Progenitor cell of endocrine pancreas (in vitro differentiated cells): ENCODE measurements at places on chromosomes 5 and 9. TPM values are rescaled to one million over a fixed set of nuclear protein-coding genes. Genes with fewer than 3 reads are reported as not detected.

DNA sequence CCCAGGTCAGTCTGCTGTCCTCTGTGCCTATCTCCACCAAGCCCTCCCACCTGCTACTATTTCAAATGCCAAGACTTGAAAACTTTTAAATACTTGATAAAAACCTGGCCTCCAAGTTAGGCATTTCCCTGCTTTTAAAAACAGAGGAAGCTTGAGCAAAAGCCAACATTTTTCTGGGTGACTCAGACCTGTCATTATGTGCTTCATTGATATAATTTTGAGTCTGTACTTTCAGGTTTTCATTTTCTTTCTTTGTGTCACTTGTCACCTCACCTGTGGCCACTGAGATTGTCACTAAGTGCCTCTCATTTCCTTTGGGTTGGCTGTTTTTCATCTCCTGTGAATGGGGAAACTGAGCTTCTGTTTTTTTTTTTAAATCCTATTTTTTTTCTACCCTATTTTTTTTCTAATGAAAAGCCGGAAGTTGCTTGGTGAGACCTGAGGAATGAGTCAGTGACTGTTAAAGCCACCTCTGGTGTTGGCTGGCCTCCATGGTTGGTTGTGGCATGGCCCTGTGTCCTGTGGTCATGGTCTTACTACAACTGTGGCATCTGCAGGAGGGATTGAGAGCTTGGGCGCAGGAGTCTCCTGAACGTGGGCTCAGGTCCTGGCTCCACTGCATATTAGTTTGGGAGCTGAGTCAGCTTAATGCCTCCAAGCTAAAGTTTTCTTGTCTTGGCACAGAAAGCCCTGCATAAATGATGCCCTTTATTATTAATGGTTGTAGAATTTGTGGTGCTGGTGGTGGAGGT, 56.7 kb downstream of the ARHGAP26 start:
- DNase-seq, result no peak
- H3K4me3 ChIP-seq, result no peak overlapping the region
- peaks cover 21% of the 10 kb centered on the region for H3K4me1 ChIP-seq
- no peaks in the 10 kb centered on the region for H3K36me3 ChIP-seq
- H3K27ac ChIP-seq, result no peak overlapping the region

DNA sequence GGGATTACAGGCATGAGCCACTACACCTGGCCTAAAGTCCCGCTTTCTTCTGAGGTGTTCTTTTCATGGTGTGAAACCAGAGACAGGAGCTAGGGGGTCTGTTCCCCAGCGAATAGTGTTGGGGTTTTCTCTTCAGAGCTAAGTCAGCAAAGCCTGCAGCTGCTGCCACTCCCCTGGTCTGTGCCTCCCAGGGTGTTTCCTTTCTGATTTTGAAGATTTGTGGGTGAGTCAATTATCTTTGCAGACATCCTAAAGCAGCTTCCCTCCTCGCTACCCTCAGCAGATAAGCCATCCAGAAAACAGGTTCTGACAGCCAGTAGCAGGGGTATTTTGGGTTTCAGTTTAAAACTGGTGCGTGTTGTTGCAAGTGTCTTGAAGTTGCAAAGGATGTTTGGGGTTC, 72.0 kb upstream of the IQGAP2 start:
- peak overlapping the region; percentile 11 for H3K27ac ChIP-seq
- H3K27me3 ChIP-seq, result no peaks in the 10 kb centered on the region
- DNase-seq, result no peak
- H3K4me3 ChIP-seq, result no peak overlapping the region
- H3K4me1 ChIP-seq, result peaks cover 39% of the 10 kb centered on the region
- peaks cover 1% of the 10 kb centered on the region for H3K36me3 ChIP-seq

DNA sequence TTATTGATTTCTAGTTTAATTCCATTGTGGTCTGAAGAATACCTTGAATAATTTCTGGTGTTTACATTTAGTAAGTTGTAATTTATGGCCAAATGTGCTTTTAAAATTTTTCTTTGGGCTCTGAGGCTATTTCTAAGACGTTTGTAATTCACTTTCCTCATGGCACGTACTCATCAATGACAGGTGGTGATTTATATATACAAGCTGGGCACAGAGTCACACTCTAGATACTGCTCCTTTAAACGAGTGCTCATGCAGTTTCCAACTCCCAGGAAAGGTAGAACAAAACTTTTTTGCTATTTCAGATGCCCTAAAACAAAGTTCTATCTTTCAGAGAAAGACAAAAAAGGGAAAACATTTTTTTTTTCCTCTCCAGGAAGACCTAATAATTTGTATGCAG, 146.9 kb downstream of the AUH start:
- no peak overlapping the region for H3K27ac ChIP-seq
- peaks cover 7% of the 10 kb centered on the region for H3K36me3 ChIP-seq
- no peak overlapping the region for H3K4me3 ChIP-seq
- no peaks in the 10 kb centered on the region for H3K27me3 ChIP-seq

GRCh38 chr5:21594566-21594965, 1258.6 kb downstream of the CDH12 start:
- no peak overlapping the region for H3K27ac ChIP-seq
- no peak overlapping the region for H3K4me3 ChIP-seq
- no peaks in the 10 kb centered on the region for H3K27me3 ChIP-seq
- no peaks in the 10 kb centered on the region for H3K36me3 ChIP-seq

GRCh38 chr5:150413176-150413901, 629 bp upstream of the CD74 start:
- H3K4me3 ChIP-seq, result no peak overlapping the region
- H3K36me3 ChIP-seq, result no peaks in the 10 kb centered on the region
- peaks cover 21% of the 10 kb centered on the region for H3K4me1 ChIP-seq

DNA sequence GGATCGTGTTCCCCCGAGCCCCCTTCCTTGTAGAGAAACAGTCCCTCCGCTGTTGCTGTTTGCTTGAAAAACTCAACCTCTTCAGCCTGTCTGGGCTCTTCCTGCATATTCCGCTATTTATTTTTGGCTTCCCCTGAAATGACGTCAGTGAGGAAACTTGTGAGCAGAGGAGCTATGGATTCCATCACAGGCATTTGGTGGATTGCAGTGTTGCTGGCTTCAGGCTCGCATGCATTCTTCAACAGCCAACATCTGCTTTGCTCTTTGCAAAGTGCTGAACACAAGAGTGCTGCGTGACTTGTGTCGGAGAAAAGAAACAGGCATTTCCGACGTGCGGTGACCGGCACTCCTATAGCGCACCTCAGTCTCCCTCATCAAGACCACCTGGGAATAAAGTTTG, 232.7 kb downstream of the RFK start:
- peak overlapping the region; percentile 14 for H3K27ac ChIP-seq
- DNase-seq, result no peak
- H3K4me1 ChIP-seq, result peaks cover 15% of the 10 kb centered on the region
- H3K4me3 ChIP-seq, result no peak overlapping the region
- peaks cover 3% of the 10 kb centered on the region for H3K27me3 ChIP-seq

DNA sequence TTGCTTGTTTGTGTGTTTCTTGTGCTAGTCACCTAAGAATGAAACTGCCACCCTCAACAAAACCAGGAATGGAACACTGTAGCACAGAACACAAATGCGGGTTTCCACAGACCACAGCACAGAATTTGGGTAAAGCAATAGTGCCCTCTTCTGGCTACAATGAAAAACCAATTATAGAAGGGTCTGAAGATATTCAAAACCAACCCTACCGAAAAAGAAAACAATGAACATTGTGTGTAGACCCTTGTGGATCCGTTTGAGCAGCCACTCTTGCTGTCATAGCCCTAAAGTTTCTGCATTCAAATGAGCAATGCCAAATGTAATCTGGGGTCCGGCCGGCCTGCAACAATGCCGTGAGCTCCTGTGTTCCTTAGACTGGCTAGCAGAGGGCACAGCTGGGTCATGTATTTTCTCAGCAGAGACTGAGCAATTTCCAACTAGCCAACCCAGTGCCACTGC, 8.3 kb upstream of the ENC1 start:
- DNase-seq, result no peak
- H3K36me3 ChIP-seq, result no peaks in the 10 kb centered on the region
- H3K4me1 ChIP-seq, result peaks cover 51% of the 10 kb centered on the region
- peak overlapping the region; percentile 86 for H3K27ac ChIP-seq

- H3K36me3 ChIP-seq, result no peaks in the 10 kb centered on the region
- no peaks in the 10 kb centered on the region for H3K27me3 ChIP-seq
- no peak for DNase-seq
Measured at GRCh38 chr9:24449976-24450375, 95.7 kb downstream of the IZUMO3 start.

DNA sequence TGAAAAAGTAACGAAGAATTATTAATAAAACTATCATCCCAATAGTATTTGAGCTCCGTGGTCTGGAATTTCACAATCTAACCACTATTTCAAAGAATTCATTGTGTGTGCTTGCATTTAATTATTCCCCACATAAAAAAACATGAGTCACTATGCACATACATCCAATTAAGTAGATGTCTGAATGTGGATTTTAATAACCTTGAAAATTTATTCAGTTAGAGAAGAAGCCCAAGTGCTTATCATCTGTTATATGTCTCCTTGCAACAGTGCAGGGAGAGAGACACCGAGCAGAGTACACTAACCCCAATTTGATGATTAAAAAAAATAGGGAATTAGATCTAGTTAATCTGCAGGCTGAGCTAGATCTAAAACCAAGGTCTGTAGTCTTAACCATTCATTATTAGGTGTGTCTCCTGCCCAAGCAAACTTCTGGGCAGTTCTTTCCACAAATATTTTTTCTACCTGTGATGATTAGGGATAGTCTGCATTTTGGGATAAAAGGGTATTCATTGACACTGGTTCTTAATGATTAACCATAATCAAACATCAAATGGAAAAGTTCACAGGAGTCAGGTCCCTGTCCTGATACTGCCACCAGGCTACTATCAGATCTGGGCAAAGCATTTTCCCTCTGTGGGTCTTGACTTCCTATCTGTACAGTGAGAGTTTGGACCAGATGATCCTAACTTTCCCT, 164.2 kb downstream of the GRIA1 start:
- DNase-seq, result no peak
- H3K4me3 ChIP-seq, result no peak overlapping the region
- H3K27ac ChIP-seq, result no peak overlapping the region
- H3K4me1 ChIP-seq, result no peaks in the 10 kb centered on the region

GRCh38 chr5:158903006-158903405, 196.7 kb downstream of the EBF1 start:
- H3K4me3 ChIP-seq, result no peak overlapping the region
- DNase-seq, result no peak
- no peak overlapping the region for H3K27ac ChIP-seq
- peaks cover 2% of the 10 kb centered on the region for H3K4me1 ChIP-seq
- no peaks in the 10 kb centered on the region for H3K36me3 ChIP-seq

GRCh38 chr5:177540438-177540837, 13.9 kb downstream of the FAM193B start:
- H3K36me3 ChIP-seq, result peaks cover 11% of the 10 kb centered on the region
- no peak overlapping the region for H3K27ac ChIP-seq
- H3K4me1 ChIP-seq, result peaks cover 1% of the 10 kb centered on the region
- H3K27me3 ChIP-seq, result no peaks in the 10 kb centered on the region
- DNase-seq, result no peak

DNA sequence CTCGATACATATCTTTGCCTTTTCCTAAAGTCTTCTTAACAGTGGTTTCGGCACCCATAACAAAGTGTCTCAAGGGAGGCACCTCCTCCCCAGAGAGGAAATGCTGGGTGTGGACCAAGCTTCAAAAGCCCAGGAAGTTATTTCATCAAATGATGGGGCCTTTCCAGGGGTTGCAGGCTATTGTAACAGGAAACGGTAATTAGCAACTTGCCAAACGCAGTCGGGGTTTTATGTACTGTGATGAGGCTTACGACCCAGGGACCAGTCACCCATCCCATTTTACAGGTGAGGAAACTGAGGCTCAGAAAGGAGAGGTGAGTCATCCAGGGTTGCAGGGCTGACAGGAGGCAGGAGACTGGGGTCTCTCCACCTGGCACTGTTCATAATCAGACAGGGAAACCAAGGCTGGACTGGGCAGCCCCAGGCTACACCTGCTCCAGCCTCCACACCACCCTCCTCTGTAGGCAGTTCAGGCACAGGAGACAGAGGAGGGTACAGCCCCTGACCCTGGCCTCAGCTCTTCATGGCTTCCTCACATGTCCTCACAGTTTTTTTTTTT, 30.0 kb upstream of the SUSD3 start:
- no peak for DNase-seq
- no peaks in the 10 kb centered on the region for H3K4me1 ChIP-seq
- no peak overlapping the region for H3K27ac ChIP-seq
- no peak overlapping the region for H3K4me3 ChIP-seq
- H3K27me3 ChIP-seq, result peaks cover 3% of the 10 kb centered on the region

DNA sequence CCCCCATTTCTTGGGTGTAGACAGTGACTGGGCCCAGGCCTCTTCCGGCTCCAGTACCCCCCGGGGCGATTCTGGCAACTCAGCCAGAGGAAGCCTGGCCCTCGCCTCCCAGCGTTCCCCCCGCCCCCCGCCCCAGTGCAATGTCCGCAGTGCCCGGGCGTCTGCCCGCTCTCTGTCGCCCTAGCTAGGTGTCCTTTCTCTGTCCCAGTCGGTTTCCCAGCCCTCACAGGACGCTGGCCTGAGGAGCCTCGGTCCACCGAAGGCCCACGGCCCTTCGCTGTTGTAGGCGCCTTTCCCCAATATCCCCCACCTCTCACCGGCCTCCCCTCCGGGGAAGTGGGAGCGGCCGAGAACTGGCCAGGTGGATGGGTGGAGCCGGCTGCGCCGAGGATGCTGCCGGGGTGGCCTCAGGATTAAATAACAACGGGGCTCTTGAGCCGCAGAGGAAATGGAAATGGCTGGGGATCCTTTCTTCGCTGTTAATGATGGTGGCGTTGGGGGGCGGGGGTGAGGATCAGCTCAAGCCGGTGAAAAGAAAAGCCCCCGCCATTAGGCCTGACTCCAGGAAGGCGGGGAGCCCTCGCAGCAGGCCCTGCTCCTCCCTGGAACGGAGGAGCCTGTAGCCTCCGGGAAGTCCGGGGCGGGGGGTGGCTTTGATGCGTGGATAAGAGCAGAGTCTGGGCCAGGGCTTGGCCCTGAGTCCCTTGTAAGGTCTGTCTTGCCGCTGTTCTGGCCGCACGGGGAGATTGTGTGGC, 1.1 kb upstream of the SPRY4 start:
- peak overlapping the region; percentile 91 for H3K4me3 ChIP-seq
- H3K27ac ChIP-seq, result peak overlapping the region; percentile 95
- H3K36me3 ChIP-seq, result no peaks in the 10 kb centered on the region
- DNase-seq, result peak; percentile 43

DNA sequence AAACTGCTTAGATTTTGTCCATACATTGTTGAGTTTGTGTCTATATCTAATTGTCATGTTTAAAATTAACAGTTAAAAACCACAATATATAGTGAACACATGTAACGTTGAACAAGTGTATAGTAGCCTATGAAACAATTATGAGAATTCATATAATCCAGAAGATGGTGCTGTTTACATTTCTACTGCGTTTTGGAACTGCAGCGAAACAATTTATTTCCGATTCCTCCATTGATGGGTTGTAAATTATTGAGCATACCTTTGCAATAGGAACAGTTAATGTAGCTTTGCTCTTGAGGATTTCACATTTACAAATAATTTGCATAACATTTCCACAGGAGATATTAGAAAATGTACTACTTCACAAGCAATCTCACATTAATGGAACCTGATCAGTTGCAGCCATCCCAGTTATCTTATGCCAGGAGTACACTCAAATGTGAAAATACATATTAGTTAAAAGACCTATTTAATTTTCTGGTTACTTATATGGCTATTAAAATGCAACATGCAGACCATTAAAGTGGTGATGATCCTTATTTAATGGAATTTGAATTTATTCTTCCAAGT, 411.8 kb downstream of the CDH10 start:
- no peak overlapping the region for H3K27ac ChIP-seq
- H3K4me1 ChIP-seq, result peaks cover 21% of the 10 kb centered on the region
- no peaks in the 10 kb centered on the region for H3K27me3 ChIP-seq
- DNase-seq, result no peak
- H3K36me3 ChIP-seq, result no peaks in the 10 kb centered on the region
- H3K4me3 ChIP-seq, result no peak overlapping the region

Gene PAPPA
- total RNA-seq, result 0.33 and 0.36 TPM in 2 replicates

Gene DOCK8
- total RNA-seq, result 5.7 and 8.3 TPM in 2 replicates

Gene IL13
- total RNA-seq, result not detected in 2 replicates

Gene UBTD2
- total RNA-seq, result 69.6 and 72.7 TPM in 2 replicates

Gene DCP2
- total RNA-seq, result 84.0 and 93.0 TPM in 2 replicates

Gene NSG2
- 1.4 and 1.6 TPM in 2 replicates for total RNA-seq

Gene HMHB1
- not detected in 2 replicates for total RNA-seq
